ENCODE measurements at places on chromosomes 1 and 21.

GRCh38 chr1:222582099-222582774 lies 7.5 kb downstream of the TAF1A start:
- no peak for DNase-seq

DNA sequence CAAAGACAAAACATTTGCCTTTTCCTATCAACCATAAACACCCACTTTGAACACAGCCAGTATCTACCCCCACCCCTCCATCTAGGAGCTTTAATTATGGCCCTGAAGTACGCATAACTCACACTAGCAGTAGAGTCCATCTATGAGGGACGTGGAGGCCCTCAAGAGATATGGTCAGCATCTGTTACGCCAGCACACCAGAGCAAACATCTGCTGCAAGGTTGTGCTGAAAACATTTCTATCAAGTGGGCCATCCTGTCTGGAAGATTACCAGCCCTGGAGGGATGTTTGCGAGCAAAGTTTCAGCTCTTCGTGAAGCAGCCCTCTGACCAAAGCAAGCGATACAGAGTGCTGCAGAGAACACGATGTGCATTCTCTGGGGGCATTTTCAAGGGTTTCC lies 74.6 kb downstream of the SLC45A1 start:
- no peak for DNase-seq

GRCh38 chr1:40045182-40045581 lies 4.7 kb downstream of the CAP1 start:
- DNase-seq = no peak

DNA sequence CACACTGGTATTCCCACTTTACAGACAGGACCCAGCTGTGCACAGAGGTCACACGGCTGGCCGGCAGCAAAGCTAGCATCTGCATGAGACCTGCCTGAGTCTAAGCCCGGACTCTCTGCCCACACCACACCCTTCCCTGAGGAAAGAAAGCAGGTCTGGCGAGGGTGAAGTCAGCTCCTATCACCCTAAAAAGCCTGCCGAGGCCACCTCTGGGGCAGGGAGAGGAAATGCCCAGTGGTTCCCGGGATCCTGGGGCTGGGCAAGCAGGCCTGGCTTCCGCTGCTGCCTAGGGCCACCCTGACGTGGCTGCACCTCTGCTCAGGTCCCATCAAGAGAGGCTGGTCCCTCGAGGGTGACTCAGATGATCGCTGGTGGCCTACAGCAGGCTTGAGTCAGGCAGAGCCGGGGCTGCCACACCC lies 42.2 kb downstream of the RAP1GAP start:
- no peak for DNase-seq

- DNase-seq = no peak
Observed at GRCh38 chr1:226233806-226234205, 10.3 kb downstream of the MIXL1 start.

Data from T-cell (primary cell).